GM23338 (cell line): ENCODE measurements at places on chromosomes 2 and 18.
A peak's percentile ranks its signal among the peaks of the same experiment; 100 is the strongest.

GRCh38 chr2:170339322-170339721 is 161.4 kb downstream of the MYO3B start:
- no peak for DNase-seq

DNA sequence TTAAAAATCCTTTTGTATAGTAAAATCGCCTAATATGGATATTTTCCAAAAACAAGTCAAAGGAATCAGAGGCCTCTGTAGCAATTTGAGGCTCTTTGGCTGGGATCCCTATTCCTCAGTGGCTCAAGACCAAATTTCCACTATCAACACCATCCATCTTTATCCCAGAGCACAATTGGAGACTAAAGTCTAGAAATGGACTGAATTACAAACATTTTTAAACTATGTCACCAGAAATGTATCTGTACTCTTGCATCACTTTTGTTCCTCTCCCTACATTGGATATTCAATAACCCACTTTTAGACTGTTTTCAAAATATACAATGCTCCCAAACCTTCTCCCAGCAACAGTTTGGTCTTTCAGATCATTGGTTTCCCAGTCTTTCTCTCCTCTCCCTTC is 140.4 kb upstream of the KLHL29 start:
- DNase-seq: no peak

DNA sequence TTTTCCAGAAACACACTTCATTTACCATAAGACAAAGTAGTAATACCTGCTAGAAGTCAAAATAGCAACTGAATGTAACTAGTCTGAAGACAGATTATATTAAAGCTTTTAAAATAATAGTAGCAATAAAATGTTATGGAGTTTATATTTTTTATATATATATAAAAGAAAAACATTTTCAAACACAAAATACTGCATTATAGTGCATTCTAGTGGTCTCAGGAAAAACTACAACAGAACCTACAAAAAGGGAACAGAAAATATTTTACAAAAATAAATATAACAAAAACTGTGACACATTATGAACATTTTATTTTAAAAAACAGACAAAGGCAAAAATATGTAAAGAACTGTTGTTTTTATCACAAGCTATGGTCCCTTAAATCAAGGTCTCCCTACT is 48.0 kb downstream of the STRN start:
- no peak for DNase-seq

DNA sequence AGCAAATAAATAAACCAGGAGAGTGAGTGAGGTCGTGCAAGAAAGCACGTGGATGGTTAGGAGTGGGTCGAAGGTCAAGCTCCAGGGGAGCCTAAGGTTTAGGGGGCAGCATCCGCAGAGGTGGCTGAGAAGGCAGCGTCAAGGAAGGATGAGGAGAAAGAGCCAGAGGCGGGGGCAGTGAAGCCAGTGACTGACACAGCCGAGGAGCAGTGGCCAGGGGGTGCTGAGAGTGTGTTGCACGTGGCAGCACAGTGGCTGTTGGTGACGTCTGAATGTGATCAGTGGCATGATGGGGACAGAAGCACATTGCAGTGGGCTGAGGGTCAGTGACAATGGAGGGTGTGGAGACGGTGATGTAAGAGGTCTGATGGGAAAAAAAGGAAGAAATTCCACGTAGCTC is 13.7 kb upstream of the FHL2 start:
- DNase-seq: no peak

- DNase-seq: no peak
Observed at GRCh38 chr2:12960671-12961070, 243.9 kb downstream of the TRIB2 start.

- no peak for DNase-seq
Observed at GRCh38 chr2:28544405-28544921, 48.6 kb downstream of the PLB1 start.

GRCh38 chr2:55809875-55810621 is 113.5 kb downstream of the EFEMP1 start:
- DNase-seq: peak; percentile 20

DNA sequence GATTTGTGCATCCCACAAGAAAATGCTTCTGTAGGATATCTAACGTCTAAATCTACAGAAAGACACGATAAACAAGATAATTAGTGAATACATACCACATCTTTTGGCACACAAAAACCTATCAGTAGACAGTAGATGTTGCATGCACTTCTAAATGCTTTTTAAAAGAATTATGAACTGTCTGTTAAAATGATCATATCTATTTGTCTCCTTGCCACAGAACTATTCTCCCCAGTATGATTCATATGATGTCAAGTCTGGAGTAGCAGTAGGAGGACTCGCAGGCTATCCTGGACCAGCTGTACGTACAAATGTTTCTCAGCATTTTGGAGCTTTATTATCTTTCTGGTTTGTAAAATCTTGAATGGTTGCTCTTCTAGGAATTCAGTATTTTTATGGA is 12.7 kb downstream of the COL3A1 start:
- DNase-seq: no peak

DNA sequence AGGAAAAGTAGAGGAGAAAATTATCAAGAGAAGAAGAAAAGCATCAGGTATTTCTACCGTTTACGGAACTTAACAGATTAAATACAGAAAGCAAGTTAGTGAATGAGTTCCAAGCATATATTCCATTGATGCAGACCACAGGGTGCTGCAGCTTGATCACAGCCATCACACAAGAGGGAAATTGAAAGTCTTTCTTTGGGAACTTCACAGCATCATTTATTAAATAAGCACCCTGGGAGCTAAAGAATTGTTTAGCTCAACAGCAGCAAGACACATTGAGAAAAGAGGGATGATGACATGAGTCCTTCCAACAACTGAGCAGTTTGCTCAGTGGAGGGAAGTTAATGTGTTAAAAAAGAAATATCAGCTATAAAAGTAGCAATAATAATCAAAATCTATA is 69.3 kb upstream of the DYNC1I2 start:
- DNase-seq: no peak

GRCh38 chr2:147488472-147488871 is 356.4 kb upstream of the ACVR2A start:
- peak; percentile 16 for DNase-seq

DNA sequence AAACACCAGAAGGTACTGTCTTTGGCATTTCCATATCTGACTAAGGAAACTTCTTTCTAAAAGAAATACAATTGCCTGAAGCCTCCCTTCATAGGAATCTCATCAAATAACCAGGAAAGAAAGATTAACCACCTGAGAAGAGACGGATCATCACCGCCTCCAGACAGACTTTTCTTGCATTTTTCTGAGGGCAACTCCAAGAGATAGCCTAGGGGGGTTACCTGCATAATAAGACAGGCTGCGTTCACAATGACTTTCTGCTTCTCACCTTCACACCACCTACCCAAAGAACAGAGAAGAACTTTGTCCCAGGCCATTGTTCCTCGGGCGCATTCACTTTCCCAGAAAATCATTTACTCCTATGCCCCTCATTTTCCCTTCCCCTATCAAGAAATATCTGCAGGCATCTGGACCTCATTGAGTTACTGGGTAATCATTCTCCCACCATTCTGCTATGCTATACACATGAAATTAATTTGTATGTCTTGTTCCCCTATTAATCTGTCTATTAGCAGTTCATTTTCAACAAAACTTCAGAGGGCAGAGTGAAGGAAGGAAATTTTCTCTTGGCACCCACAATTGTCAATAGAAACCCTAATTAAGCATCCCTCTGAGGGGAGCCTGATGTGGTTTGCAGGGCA is 8.3 kb upstream of the POMC start:
- no peak for DNase-seq

GRCh38 chr18:13453714-13454113 is 235.2 kb downstream of the LDLRAD4 start:
- DNase-seq: no peak

GRCh38 chr2:147250652-147251356 is 594.0 kb upstream of the ACVR2A start:
- no peak for DNase-seq

DNA sequence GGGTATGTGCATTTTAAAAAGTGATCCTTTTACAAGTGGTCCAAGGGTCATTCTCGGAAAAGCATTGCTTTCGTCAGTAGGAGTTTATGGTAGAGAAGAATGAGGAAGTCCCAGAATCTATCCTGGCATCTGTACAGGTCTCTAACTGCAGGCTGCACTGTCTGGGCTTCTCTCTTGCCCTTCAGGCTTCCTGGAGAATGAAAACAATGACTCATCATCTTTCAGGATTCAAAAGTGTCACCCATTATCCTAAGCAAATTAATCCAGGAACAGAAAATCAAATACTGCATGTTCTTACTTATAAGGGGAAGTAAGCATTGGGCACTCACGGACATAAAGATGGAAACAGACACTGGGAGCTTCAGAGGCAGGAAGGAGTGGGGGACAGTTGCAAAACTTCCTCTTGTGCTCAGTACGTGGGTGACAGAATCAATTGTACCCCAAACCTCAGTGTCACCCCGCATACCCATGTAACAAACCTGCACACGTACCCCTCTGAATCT is 60.2 kb upstream of the TXNDC2 start:
- no peak for DNase-seq

DNA sequence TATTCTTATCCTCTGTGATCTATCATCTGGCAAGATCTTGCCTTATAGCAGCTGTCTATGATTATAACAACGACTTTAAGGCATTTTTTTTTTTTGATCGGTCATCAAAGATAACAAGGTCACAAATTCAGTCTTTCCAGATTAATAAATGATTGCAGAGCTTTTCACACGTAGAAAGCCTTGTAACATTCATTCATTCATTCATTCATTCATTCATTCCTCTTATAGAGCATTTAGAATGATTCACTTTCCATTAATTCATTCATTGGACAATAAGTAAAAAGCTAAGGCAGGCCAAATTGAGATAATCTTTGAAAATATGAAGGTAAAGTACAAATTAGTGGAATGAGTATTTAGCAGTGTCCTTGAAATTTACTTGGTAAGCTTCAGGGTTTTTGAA is 223.7 kb downstream of the NUP35 start:
- no peak for DNase-seq

DNA sequence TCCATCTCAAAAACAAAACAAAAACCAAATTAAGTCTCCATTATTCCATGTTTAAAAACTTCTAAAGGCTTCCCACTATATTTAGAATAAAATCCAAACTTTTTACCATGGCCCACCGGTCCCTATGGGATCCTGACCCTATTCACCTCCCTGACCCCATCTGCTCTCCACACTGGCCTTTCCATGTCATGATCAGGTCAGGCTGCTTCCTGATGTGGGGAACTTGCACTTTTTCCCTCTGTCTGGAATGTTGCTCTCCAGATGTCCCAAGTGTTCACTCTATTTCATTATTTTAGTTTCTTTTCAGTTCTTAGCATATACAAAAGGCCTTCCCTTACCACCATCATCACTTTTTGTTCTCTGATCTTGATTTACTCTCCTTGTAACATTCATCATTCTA is 7.5 kb upstream of the MTA3 start:
- no peak for DNase-seq
